COR-L47 (cell line): ENCODE measurements at places on chromosomes 5 and 9.

DNA sequence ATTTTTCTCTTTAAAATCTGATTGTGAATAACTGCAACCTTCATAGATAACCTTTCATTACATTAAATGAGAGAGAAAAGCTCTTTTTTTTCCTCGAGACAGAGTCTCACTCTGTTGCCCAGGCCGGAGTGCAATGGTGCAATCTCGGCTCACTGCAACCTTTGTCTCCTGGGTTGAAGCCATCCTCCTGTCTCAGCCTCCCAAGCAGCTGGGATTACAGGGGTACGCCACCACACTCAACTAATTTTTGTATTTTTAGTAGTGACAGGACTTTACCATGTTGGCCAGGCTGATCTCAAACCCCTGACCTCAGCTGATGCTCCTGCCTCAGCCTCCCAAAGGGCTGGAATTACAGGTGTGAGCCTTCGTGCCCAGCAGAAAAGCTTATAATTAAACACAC lies 69.9 kb upstream of the ERBIN start:
- DNase-seq = no peak

DNA sequence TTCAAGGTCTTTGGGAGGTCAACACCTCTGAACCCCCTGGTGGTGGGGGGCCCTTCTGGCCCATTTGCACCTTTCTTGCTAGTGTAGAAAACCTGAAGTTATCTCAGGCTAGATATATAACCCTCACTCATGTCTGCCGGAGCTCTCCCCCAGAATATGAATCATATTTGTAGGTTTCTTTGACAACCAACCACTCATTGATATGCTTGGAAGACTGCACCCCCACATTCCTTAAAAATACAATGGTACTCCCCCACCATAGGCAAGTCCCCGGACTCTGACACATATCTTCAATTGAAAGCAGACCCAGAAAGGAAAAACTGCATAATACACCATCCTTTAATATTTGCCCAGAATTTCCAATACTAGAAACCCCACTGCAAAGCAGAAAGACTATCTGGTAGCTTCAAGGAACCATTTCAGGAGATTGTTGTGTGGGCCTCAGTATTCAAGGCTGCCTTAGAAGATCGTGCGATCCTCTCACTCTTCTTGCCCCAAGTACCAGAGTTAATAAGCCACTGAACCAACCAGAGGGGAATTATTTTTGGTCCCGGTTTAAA lies 978 bp upstream of the UBE2B start:
- no peak for DNase-seq

DNA sequence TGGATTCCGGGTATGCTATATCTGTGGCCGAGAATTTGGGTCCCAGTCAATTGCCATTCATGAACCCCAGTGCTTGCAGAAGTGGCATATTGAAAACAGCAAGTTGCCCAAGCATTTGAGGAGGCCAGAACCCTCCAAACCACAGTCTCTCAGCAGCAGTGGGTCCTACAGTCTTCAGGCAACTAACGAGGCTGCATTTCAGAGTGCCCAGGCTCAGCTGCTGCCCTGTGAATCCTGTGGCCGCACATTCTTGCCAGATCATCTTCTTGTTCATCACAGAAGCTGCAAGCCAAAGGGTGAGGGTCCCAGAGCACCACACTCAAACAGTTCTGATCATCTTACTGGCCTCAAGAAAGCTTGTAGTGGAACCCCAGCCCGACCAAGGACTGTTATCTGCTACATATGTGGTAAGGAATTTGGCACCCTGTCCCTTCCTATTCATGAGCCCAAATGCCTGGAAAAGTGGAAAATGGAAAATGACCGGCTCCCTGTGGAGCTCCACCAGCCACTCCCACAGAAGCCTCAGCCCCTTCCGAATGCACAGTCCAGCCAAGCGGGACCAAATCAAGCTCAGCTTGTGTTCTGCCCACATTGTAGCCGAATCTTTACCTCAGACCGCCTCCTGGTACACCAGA lies 23.0 kb downstream of the ZNF474 start:
- DNase-seq = no peak

GRCh38 chr9:116209414-116210116 lies 56.0 kb downstream of the PAPPA start:
- no peak for DNase-seq

- no peak for DNase-seq
These were observed 628.0 kb upstream of the ADAMTS16 start for GRCh38 chr5:4511996-4512656.

GRCh38 chr5:21199087-21199486 lies 1211.1 kb upstream of the CDH18 start:
- no peak for DNase-seq

- DNase-seq = no peak
These were observed 14.1 kb upstream of the MOCS2 start for GRCh38 chr5:53123702-53124101.

GRCh38 chr5:32315221-32316014 lies 2.7 kb upstream of the MTMR12 start:
- DNase-seq = no peak

DNA sequence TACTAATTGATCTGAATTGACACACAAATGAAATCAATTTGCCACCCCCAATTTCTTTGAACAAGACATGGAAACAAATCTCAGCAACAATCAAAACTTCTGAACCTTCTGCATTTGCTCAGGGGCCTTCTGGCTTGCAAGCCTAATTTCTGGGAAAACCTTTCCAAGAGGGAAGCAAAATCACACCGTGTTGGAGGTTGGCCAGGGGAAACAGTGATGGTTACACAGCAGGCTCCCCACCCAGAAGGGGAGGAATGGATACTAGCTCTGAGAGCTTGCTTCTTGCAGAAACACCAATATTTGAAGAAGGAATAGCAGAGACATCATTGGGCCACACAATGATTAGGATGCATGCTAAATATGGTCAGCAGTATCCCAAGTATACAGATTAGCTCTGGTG lies 488.6 kb upstream of the TRPC7 start:
- no peak for DNase-seq

GRCh38 chr9:129198319-129199043 lies 20.4 kb upstream of the IER5L start:
- no peak for DNase-seq

DNA sequence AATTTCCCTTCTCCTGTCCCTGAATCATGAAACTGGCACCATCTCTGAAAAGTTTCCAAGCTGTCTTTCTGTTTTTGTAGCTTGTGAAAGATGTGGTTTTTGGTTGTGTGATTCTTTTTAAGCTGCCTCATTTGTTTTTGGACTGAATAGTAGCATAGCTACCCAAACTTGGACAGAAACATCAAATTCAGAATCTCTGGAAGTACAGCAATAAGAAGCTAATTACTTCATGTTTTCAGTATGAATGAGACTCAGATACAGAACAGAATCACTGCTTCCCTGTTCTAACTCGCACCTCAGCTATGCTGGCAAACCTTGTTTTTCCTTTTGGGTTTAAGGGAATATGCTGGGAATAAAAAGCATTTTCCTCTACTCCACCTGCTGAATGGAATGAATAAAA lies 101.0 kb downstream of the FGF1 start:
- no peak for DNase-seq

- DNase-seq = no peak
These were observed 19.8 kb downstream of the IL7R start for GRCh38 chr5:35876454-35876853.
